ENCODE measurements at places on chromosomes 13 and 19.

GRCh38 chr13:95710313-95710712 is 33.4 kb downstream of the DNAJC3 start:
- DNase-seq = no peak

- DNase-seq = no peak
Observed at GRCh38 chr13:48593536-48593935, 60.2 kb upstream of the CYSLTR2 start.

- DNase-seq = peak; percentile 12
Observed at GRCh38 chr19:29715701-29716581, 880 bp upstream of the C19orf12 start.

- DNase-seq = no peak
Observed at GRCh38 chr13:41813426-41813825, 147.5 kb downstream of the VWA8 start.

- no peak for DNase-seq
Observed at GRCh38 chr13:104580931-104581330, 1514.7 kb upstream of the SLC10A2 start.
